ENCODE measurements at places on chromosomes 7 and 10.

GRCh38 chr10:24958091-24958720, 5.8 kb upstream of the PRTFDC1 start:
- peak; percentile 53 for DNase-seq

DNA sequence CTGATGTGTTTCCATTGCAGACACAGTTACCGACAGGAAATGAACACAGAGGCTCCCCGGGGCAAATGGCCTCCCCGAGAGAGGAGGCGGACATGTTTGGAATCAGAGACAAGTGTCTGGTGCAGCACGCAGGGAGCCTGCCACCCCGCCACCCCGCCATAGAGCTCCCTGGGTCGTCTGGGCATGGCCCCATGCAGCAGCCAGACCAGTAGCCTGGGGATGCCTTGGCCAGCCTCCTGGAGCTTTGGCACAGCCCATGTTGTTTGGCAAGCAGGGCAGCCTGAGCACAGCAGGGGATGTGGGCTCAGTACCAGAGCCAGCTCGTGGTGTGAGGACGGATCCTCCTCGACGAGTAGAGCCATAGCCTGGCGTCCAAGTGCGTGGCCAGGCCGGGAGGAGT, 80.8 kb downstream of the NKX6-2 start:
- DNase-seq, result no peak

DNA sequence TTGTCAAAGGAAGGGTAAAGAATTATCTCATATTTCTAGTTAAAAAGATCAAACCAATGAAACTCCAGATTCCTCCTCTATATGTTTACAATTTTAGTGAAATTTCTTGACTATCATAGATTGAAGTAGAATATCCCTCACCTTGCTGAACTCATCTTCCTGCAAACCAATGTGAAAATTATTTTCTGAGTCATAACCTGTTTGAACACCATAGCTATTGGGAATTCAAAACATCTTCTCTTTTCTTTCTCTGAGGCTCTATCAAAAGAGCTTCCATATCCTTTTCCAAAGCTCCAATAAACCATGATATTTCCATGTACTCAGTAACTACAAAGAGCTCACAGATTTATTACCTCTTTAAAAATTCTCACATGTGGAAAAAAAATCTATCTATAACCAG, 134.3 kb downstream of the DOCK4 start:
- DNase-seq, result peak; percentile 19

GRCh38 chr10:32256613-32257437, 90.1 kb downstream of the EPC1 start:
- no peak for DNase-seq

GRCh38 chr10:58322072-58322834, 12.6 kb upstream of the UBE2D1 start:
- DNase-seq, result no peak

GRCh38 chr7:135959646-135960363, 17.4 kb downstream of the MTPN start:
- DNase-seq, result no peak

DNA sequence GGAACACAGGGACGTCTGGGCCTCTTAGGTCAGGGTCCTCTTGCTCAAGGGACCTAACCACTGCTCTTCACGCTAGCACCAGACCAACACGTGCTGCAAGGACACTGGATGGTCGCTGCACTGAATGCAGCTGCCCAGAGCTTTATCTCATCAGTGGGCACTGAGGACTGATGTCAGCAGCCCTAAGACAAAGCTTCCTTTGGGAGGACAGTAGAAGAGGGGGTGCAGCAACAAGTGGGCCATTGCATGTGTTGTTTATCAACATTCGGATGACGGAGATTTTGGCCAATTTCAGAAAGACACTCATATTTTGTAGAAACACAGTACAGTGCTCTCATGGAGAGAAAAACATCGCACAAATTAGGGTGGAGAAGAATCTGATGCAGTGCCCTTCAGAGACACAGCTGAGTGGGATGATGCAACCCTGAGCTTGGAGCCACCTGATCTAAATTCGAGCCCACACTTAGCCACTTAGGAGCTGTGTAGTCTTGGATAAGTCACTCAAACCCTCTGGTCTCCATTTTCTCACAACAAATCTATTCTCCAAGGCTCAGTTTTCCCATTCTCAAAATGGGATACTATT, 1.7 kb downstream of the OPALIN start:
- DNase-seq, result no peak

DNA sequence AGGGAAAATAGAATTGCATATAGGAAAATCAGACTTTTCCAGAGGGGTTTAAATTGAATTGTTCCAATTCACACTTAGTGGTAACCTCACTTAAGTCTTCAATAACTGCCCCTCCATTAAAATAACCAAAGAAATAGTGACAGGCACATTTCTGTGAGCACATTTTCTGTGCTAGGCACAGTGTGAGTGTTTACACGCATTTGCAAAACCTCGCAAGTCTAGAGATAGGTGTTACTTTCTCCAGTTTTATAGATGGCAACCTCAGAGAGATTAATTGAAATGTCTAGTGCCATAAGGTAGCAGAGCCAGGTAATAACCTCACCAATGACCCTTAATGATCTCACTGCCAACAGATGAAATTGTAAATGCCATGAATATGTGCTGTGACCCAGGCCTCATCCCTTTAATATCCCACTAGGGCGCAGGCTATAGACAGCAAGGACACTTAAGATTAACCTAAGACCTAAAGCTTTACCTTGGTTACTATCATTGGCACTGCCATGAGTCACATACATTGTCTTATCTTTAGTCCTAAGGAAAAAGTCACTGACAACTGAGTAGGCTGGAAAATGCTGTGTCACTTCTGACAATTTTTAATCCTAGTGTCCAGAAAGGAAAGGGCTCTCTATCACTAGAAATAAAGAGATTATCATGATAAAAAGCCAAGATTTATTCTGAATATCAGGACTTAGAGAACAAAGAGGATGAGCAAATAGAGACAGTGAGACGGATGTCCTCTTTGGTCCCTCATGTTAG, 187.8 kb downstream of the PPP1R17 start:
- DNase-seq, result no peak
